ENCODE measurements at places on chromosomes 11 and 22.

GRCh38 chr11:104161751-104162450 is 2.0 kb downstream of the PDGFD start:
- DNase-seq = no peak

- DNase-seq = no peak
Observed at GRCh38 chr11:2123628-2123960, 15.6 kb downstream of the IGF2 start.

- no peak for DNase-seq
Observed at GRCh38 chr11:7575841-7576725, 62.3 kb downstream of the PPFIBP2 start.

GRCh38 chr11:33724644-33725035 is 11.6 kb downstream of the CD59 start:
- DNase-seq = no peak

DNA sequence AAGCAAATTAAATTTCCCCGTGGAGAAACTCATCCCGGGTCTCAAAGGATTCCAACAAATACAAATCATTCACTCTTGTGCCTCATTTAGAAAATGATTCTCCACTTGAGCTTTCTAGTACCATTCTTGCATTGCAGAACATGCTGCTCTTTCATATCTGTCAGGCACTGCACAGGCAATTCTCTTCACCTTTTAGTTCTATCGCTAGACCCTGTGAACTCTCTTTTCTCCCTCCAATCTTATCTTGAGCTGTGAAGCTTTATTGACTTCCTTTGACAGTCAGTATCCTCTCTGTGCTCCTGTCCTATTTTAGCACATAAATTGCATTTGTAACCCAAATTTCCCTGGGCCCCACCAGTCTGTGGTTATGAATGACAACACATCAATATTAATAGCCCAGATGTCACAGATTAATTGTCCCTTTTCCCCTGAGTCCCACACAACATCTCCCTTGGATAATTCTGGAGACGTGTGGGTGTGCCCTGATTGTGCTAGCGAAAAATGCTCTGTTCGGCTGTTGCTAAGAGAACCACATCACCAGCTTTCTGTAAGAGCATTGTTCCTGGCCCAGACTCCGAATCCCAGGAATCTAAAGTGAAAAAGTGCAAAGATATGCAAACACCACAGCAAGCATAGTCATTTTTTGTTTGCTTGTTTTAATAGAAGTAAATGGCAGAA is 22.4 kb upstream of the SC5D start:
- no peak for DNase-seq

- DNase-seq = no peak
Observed at GRCh38 chr11:76313271-76313670, 67.7 kb downstream of the THAP12 start.

- no peak for DNase-seq
Observed at GRCh38 chr22:43411869-43412807, at the start of gene MPPED1. Gene MPPED1, plus strand, starts transcription at chr22:43412014. Its CDS starts 12,972 bp downstream, at chr22:43424986.

DNA sequence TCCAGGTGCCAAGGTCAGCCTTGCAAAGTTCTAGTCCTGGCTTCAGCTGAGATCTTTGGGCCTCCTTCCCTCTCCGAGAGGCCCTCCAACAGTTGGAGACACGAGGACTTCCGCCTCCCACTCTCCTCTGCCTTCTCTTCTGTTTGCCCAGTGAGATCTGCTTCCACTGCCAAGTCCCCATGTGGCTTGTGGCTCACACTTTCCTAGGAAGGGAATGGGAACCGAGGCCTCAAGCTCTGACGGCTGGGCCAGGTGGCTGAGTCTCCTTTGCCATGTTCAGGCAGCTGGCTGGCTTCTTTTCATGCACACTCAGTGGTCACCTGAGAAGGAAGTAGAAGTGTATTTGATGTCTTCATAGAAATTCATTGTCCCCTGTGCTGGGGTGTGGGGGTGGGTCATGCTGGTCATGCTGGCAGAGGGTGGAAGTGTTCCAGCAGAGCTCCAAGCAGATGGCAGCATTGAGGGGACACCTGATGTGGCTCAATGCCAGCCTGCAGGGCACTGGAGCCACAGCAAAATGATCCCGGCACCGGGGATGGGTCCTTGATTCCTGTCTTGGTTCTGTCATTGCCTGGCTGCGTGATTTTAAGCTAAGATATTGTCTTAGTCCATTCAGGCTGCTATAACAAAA is 130.4 kb downstream of the ADAMTS15 start:
- DNase-seq = no peak

DNA sequence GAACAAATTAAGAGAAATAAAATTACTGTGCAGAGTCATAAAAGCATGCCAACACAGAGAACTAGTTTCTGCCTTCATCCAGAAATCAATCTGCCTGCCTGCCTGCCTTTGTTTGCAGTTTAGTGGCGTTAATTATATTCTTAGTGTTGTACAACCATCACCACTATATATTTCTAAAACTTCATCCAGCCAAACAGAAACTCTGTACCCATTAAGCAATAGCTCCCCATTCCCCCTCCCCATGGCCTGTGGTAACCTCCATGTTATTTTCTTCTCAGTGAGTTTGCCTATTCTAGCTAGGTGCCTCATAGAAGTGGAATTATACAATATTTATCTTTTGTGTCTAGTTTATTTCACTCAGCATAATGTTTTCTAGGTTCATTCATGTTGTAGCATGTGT is 183.2 kb upstream of the TBCEL start:
- no peak for DNase-seq

- no peak for DNase-seq
Observed at GRCh38 chr22:49604732-49605302, 222.9 kb downstream of the BRD1 start.

GRCh38 chr22:45534339-45535192 is 31.9 kb downstream of the FBLN1 start:
- DNase-seq = no peak

DNA sequence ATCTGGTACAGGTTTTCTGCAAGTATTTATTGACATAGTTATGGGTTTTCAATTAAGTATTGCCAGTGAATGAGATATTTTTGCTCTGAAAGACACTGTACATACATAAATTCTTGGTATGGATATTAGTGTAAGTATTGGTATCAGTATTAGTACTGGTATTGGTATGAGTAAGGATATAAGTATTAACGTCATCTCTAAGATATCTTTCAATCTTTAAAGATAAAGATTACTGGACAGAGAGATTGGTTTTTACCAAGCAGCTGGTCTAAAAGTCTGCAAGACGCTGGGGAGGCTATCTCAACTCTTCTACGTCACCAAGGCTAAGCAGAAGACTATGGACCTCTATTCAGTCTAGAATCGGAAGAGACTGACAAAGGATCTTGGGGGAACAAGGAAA is 234.5 kb downstream of the NXPE2 start:
- no peak for DNase-seq

DNA sequence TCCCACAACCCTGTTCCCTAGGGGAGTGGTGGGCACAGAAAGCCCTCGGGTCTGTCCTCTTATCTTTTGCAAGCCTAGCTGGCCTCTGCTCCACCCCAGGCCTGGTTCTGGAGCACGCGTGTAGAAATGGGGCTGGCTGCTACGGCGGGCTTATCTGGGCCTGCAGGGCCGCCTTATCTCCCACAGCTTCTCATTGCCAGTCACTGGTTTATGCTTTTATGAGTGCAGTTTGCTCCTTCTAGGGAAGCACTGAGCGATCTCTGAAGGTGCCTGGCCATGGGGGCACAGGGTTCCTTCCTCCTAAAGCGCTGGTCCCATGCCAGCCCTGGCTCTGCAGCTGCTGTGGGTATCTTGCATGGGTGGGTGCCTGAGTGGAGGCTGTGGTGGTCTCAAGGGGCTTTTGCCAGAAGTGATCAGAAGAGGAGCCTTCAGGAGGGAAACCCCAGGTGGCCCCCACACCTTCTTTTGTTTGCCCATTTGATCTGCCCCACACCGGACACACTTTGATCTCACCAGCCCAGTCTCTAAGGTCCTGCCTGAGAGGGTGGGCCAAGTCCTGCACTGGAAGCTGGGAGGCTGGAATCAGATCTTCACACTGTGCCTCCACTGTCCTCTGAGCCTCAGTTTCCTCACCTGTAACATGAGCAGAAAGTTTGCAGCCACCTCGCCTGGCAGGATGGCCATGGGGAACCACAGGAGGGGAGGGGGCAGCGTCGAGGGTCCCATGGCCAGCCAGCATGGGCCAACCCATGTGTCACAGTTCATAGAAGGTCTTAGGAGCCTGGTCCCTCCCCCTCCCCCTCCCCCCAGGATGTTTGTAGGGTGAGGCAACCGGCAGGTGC is 86.6 kb upstream of the FGF3 start:
- no peak for DNase-seq

GRCh38 chr11:94100253-94100652 is 28.4 kb upstream of the PANX1 start:
- no peak for DNase-seq

- DNase-seq = no peak
Observed at GRCh38 chr11:79160791-79161403, 279.9 kb downstream of the TENM4 start.

GRCh38 chr11:64771861-64772260 is 6.5 kb downstream of the SF1 start:
- no peak for DNase-seq

DNA sequence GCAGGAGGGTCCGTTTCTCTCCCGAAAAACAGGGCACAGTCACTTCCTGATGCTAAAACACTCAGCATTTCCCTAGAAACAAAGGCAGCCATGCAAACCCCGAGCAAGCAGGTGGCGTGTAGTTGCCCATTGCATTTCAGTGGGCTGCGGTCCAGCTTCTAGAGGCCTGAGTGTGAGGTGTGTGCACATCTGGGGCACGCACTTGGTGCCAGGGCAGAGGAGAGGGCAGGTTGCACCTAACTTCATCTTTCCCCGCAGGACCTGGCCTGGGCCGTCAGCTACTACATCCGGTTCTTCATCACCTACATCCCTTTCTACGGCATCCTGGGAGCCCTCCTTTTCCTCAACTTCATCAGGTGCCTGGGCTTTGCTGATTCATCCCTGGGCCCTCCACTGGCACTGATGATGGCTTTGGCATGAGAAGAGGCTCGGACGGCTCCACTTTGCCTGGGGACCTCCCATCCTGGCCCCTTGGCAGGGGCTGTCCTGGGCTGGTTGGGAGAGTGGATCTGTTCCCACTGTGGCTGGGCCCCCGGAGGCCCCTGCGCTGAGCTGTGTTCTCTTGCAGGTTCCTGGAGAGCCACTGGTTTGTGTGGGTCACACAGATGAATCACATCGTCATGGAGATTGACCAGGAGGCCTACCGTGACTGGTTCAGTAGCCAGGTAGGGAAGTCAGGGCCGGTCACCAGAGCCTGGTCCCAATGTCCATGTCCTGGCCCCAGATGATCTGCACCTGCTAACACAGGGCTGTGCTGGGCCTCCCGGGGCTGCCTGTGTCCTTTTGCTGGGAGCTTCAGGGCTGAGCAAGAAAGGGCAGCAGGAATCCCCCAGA is 28.4 kb downstream of the FADS3 start:
- no peak for DNase-seq

GRCh38 chr11:69707176-69707575 is 3.4 kb upstream of the FGF19 start:
- no peak for DNase-seq

- no peak for DNase-seq
Observed at GRCh38 chr11:67163006-67163405, 43.9 kb downstream of the KDM2A start.

DNA sequence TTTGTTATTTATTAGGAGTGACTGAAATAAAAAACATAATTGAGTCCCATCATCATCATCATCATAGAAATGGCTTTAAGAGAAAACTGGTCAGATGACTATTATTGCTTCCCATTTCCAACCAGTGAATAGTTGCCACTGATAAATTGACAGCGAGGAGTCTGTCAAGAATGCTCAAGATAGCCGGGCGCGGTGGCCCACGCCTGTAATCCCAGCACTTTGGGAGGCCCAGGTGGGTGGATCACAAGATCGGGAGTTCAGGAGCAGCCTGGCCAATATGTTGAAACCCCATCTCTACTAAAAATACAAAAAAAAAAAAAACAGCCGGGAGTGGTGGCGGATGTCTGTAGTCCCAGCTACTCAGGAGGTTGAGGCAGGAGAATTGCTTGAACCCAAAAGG is 1.9 kb downstream of the WBP2NL start:
- DNase-seq = no peak

- no peak for DNase-seq
Observed at GRCh38 chr11:120063686-120064340, 74.1 kb downstream of the TRIM29 start.

GRCh38 chr11:72683782-72684200 is 9.6 kb upstream of the PDE2A start:
- peak; percentile 52 for DNase-seq

DNA sequence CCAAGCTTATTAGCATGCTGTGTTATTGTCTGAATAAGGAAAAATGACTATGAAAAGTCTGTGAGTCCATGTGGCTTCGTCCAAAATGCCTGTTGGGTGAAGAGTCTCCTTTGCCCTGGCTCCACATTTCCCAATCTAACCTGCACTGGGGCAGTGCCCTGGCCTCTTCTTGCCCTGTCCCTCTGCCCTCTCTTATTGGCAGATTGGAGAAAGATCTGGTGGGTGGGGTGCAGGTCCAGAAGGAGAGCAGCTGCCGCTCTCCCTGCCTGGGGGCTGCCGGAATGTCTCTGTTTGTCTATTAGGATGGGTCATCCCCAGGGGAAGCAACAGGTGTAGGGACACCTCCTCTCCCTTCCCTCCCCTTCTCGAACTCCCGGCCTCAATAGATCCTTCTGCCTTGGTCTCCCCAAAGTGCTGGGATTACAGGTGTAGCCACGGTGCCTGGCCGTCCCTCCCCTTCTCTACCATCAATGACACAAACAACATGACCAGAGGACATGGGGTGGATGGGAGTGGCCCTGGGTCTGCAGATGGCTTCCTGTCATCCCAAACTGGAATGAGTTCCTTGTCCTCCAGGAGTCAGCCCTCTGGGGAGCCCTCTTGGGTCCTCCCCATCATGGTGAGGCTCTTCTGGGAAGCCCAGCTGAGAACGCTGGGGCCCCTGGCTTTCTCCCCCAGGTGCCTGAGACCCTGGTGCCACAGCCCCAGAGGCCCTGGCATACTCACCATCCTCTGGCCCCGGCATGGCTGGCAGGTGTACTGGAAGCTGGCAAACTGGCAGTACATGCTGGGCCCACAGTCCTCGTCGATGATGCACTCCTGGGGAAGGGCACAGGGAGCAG is 40.5 kb downstream of the DKK3 start:
- DNase-seq = no peak

GRCh38 chr11:63847363-63847762 is 8.5 kb downstream of the MARK2 start:
- DNase-seq = no peak

- DNase-seq = peak; percentile 65
Observed at GRCh38 chr11:59668188-59668949, 468 bp downstream of the PATL1 start.

GRCh38 chr11:21475276-21475675 is 717.6 kb upstream of the ANO5 start:
- no peak for DNase-seq

GRCh38 chr11:130631119-130631518 is 182.7 kb downstream of the ADAMTS15 start:
- DNase-seq = no peak

GRCh38 chr11:97895572-97895971 is 1125.2 kb upstream of the CNTN5 start:
- no peak for DNase-seq

- DNase-seq = no peak
Observed at GRCh38 chr11:118233377-118233776, 8.6 kb upstream of the JAML start.

DNA sequence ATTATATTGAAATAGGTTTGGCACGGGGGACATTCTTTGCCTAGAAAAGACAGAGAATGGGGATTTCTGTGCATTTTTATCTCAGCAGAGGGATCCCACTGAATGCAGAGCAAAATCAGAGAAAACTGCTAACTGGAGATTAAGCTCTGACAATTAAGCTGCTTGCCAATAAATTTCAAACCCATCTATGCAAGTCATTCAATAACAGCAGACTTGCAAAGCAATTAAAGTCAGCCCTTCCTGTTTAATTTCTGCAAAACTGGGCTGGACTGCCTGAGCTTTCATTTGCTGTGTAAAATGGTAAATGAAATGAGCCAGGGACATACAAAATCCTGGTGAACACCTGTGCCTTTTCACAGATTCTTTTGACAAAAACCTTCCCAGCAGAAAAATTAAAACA is 1273.9 kb upstream of the CNTN5 start:
- no peak for DNase-seq
